Left ventricle myocardium superior (tissue), 1 donor: ENCODE measurements at places on chromosomes 4 and X. TPM values are rescaled to one million over a fixed set of nuclear protein-coding genes. Genes with fewer than 3 reads are reported as not detected.

DNA sequence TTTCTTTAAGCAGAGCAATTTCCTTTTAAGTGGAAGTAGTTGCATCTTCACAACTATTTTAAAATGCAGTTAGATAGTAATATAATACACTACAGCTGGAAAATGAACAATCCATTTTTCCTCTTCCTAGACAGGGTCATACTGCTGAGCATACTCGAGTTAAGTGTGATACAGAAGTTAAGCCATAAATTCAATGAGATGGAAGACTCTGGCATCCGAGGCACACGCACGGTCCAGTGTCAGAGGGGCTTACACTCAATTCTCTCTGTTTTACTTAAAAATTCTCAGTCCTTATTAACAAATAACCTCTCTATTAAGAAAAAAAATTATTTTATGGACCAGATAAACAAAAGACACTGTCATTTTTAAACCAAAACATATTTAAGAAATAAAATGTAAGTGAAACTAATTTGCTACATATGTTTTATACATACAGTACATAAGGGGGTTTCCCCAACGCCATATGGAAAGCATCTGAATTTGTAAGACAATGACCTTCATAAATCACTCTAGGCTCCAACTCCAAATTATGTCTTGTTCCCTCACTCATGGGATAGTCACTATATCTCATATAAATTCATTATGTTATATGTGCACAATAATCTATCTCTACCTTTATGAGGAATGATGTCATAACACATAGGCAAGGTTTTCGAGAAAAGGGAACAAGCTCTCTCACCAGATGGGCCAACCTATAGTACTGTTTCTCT is 315.3 kb downstream of the PAPSS1 start:
- DNase-seq, result no peak

- no peak for DNase-seq
Observed at GRCh38 chr4:142728233-142728632, 117.9 kb downstream of the INPP4B start.

DNA sequence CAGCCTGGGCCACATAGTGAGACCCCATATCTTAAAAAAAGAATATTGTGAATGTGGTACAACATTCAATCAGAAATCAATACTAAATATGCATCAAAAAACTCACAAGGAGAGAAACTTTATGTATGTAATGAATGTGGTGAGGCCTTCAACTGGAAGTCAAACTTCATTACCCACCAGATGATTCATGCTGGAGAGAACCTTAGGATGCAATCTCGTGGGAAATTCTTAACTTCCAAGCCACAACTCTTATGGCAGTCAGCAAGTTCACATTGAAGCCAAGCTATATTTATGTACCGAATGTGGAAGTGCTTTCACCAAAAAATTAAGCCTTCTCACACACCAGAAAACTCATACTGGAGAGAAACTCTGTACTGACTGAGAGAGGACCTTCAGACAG is 84.5 kb upstream of the UXT start:
- no peak for DNase-seq

GRCh38 chrX:17082831-17083230 is 136.4 kb downstream of the REPS2 start:
- DNase-seq, result no peak

DNA sequence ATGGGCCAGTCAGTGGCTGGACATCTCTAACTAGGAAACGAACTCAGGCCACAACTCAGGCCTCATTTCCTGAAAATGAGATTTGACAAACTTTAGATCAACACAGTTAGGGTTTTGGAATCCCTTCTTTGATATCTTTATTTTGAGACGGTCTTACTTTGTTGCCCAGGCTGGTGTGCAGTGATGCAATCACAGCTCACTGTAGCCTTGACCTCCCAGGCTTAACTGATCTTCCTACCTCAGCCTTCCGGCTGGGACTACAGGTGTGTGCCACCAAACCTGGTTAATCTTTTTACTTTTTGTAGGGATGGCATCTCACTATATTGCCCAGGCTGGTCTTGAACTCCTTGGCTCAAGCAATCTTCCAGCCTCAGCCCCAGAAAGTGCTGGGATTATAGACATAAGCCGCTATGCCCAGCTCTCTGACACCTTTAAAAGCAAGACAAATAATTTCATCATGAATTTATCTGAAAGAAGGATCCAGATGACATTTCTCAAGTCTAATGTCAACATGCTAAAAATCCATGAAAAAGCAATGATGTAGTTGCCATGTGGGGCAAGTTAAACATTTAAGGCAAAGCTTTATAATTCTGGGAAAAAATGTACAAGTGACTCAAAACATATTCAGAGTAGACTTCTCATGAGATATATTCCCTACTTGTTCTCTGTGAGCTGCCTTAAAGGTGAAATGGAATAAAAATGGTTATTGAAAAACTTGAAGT is 89.1 kb upstream of the CBR4 start:
- no peak for DNase-seq

GRCh38 chr4:183360161-183360919 is 38.1 kb upstream of the CLDN24 start:
- no peak for DNase-seq

DNA sequence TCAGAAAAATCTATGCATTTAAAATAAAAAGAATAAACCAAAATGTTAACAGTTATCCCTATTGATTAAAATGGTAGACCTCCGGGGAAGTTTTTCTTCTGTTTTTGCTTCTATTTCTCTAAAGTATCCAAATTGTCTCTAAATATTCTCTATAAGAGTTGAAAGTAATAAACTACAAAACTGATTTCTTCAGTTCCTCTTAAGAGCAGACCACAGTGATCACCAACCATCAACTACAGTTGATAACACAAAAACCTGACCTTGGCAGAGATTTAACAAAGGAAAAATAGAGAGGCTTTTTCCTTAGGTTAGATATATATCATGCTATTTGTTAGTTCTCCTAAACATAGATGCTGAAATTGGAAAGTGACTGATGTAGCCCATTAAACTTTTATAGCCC is 27.3 kb downstream of the DDX60 start:
- no peak for DNase-seq

GRCh38 chrX:103999234-103999633 is 14.3 kb downstream of the H2BW1 start:
- DNase-seq, result no peak

DNA sequence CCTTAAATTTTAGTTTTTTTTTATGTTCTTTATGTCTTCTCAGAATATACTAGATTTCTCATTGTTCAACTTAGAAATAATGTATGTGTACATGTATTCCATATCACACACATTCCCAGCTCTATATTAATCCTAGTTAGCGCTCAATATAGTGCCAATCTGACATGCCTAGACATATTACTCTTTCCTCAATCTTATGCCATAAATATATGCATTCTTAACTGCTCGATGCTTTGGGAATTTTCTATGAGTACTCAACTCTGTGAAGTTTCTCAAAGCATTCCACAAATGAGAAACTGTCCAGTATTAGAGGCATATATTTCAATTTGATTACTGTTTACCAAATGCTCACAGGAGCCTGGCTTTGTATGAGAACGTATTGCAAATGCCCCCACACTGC is 231.2 kb upstream of the VEGFC start:
- DNase-seq, result no peak

UCP1 gene
- total RNA-seq, result not detected

EPHA5 gene
- 0.17 TPM for total RNA-seq

PLAC1 gene
- not detected for total RNA-seq

SLC30A9 gene
- total RNA-seq, result 75.4 TPM

FGFBP2 gene
- 0.79 TPM for total RNA-seq

RNF128 gene
- 0.15 TPM for total RNA-seq
